ENCODE measurements at places on chromosomes 13 and 19.
A peak's percentile ranks its signal among the peaks of the same experiment; 100 is the strongest.

DNA sequence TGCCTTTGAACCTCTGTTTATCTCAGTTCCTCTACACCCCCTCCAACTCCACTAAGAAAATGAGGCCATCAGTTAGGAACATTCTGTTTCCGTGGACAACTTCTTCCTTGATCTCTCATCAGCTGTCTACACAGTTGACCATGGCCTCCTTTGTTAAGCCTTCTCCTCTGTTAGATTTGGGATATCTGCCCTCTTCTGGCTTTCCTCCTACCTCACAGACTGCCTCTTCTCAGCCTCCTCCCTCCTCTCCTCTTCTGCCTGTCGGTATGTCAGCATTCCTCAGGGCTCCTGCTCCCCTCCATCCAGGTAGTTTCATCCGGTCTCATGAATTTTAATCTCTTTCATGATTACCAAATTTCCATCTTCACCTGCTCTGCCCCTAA lies 454.9 kb downstream of the FOXO1 start:
- no peak for DNase-seq

GRCh38 chr19:8224394-8225145 lies 15.4 kb downstream of the CERS4 start:
- no peak for DNase-seq

DNA sequence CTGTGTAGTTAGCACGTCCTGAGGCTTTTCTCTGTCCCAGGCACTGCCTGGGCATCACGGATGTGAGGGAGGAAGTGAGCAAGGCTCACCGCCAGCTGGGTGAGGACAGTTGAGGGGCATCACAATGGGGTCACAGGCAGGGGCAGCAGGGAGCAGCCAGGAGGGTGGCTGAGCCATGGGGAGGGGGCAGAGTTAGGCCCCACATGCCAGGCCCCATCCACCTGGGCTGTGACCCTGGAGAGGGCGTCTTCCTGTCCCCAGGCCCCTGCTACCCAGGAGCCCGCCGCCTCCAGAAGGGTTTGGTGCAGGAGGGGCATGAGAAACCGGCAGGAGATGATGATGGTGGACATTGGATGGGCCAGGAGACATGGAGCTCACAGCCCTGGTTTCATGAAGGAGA lies 56.8 kb upstream of the F7 start:
- no peak for DNase-seq

GRCh38 chr19:11347546-11348039 lies 1.3 kb downstream of the CCDC159 start:
- DNase-seq = no peak

DNA sequence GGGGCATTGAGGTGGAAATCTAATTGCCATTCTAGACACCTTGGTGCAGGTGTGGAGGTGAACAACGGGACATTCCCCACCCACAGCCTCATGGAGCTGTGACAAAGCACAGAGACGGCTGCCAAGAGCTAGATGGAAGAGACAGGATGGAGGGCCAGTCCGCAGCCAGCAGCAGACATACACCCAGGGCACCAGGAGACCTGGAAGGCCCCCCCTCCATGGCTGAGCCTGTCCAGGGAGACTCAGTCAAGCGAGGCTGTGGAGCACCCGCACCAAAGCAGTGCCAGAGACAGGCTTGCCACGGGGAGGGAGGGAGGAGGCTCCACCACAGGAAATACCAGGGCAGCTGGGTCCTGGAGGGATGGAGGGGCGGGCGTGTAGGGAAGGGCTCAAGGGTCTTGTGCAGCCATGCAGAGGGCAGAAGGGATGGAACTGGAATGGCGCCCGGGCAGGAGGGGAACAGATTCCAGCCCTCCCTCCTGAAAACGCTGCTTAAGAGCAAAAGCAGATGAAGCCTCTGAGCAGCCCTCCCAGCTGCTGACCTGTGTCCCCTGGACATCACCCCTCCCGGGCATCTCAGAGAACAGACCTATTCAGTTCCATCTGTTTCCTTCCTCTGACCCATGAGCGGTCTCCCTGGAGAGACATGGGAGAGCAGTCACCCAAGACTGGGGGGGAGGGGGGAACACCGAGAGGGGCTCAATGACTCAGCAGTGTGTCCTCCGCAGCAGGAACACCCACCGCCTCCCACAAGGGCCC lies 14.4 kb downstream of the EPS15L1 start:
- DNase-seq = no peak

GRCh38 chr13:24004971-24005370 lies 107.7 kb upstream of the C1QTNF9B start:
- DNase-seq = no peak

DNA sequence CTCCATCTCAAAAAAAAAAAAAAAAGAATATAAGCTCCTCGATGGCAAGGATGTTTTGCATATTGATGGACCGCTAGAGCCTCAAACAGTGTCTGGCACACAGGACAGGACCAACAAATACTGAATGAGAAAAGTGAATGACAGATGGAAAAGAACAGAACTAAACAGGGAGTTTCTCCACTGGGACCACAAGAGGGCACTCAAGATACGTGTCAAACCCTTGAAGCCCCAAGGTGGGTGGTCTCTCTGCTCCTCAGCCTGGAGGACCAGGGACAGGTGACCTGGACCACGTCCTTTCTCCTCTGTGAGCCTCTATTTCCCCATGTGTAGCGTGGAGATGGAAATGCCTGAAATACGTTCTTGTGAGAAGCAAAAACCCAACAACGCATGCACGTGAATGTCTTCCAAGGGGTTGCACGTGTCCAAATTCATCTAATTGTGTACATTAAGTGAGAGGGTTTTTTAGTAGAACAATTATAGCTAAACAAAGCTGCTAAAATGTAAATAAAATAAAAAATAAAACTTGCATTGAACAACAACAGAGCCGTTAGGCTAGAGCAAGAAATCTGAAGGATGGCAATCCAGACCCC lies 5.7 kb upstream of the CDC42EP5 start:
- no peak for DNase-seq

GRCh38 chr13:35923347-35923746 lies 207.8 kb downstream of the DCLK1 start:
- DNase-seq = no peak

DNA sequence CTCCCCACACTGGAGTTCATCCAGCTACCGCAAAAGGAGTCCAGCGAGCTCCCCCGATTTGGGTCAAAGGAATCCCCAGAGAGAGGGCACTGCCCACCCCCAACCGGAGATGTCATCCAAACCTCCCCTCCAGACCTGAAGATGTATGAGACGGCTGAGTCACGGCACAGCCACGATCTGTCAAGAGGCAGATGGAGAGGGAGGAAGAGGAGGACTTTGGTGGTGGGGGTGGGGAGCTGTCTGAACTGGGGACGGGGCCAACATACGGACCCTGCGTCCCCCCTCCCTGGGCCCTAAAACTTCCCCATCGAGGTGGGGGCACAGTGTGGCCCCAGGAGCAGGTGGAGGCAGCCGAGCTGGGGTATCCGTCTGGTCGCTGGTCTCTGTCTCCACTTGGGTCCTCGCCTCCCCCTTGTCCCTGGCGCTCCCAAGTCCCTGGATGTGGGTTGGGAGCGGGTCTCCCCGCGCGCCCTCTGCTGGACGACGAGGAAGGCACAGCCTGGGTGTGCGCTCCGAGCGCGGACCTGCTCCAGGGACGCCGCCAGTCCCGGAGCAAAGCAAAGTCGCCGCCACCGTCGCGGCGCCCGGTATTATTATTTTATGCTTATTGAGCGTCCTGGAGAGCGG lies 3.8 kb downstream of the PDE4A start:
- DNase-seq = no peak

- no peak for DNase-seq
These were observed 60.5 kb downstream of the SPATA13 start for GRCh38 chr13:24221007-24221406.

GRCh38 chr19:19067276-19068072 lies 3.7 kb downstream of the SLC25A42 start:
- no peak for DNase-seq

DNA sequence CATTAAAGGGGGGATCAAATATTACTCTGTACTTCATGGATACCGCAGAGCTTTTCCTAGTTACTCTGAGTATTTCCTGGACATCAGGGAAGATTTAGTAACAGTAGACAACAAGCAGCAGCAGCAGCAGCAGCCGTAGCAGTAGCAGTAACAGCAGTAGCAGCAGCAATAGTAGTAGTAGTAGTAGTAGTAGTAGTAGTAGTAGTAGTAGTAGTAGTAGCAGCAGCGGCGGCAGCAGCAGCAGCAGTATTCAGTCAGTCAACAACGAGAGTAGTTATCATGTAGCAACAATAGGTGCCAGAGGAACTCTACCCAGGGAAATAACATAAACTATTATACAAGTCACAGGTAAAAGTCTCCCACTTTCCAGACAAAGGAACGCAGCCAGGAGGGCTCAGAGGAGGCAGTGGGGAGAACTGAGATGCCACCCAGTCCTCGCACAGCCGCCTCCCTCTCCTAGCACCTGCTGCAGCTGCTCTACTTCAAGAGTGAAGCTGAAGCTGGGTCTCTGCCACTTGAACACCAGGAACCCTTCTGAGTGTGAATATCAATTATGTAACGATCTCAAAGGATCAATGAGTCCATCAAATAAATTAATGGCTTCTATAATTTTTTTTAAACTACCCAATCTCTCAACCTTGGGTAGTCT lies 1.3 kb upstream of the DOCK9 start:
- DNase-seq = no peak

DNA sequence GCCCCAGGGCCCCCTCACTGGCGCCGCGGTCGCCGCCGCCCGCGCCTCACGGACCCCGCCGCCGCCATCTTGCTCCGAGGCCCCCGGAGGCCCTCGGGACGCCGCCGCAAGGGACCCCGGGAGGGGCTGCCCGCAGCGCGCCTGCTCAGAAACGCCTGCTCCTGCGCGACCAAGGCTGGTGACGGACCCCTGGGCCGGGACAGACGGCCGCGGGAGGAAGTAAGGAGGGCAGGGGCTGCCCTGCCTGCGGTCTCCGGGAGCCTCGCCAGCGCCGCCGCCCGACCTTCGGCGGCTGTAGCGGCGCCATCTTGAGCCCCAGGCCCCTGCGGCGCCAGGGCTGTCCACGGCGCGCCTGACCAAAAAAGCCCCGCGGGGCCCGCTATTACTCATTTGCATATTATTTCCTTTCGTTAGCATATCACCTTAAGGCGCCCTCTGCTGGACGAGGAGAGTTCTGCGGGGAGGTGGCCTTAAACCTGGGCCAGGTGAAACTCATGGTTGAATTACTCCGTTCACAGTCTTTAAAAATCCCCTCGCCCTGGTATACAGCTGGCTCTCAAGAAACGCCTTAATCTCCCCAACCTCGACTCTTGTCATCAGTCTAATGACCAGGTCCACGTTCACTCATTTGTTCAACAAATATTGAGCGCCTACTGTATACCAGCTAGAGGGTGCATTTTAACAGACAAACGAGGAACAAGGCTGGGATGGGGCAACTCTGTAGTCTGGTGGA lies at the start of gene REXO1:
Gene REXO1, minus strand, starts transcription at position 85 of the 733 bp plus-strand sequence. CDS start 125 bp downstream, outside the sequence.
- DNase-seq = no peak

DNA sequence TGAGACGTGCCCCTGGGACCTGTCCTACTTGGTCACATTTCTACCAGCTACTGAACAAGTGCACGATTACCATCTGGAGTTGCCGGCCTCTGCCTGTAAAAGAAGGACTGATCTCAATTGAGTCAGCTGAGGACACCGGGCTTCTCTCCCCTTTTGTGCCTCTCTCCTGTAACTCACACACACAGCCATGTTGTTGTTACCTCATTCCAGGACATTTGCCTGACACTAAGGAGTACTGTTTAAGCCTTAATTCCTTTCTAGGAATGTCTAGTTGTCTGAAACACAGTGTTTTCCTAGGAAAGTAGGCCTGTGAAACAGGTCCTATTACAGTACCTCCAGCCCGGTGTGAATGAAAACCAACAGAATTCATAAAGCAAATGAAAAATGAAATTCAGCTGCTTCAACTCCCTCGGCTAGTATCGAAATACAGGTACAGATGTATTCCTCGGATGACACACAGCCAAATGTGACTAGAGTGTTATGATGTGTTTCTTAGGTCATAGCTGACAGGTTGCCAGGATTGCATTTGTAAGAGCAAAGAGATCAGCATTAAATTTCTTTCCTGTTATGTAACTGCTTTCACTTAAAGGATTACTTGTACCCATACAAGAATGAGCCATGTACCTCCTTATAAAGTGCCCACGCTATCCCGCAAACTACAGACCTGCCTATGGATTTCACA lies 152.0 kb upstream of the IRS2 start:
- peak; percentile 24 for DNase-seq

GRCh38 chr13:113192279-113192678 lies 16.2 kb downstream of the PCID2 start:
- no peak for DNase-seq

- DNase-seq = no peak
These were observed 1.3 kb downstream of the CEACAM21 start for GRCh38 chr19:41577144-41577830.

DNA sequence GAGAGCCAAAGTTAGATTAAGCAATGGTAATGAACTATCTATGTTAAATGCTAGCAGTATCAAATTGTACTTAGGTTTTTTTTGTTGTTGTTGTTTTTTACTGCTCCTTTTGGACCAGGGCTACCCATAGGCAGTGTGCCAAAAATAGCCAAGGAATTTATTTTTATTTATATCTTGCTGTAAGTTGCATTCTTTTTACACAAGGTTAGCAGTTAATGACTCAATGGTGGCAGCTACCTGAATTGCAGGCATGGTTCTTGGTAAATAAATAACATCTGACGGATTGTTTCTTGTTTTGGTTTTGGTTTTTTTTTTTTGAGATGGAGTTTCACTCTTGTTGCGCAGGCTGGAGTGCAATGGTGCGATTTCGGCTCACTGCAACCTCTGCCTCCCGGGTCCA lies 194.8 kb upstream of the TSC22D1 start:
- no peak for DNase-seq

GRCh38 chr13:19657872-19658591 lies 24.6 kb downstream of the MPHOSPH8 start:
- no peak for DNase-seq

Data from AG04449 (cell line).